Mucosa of descending colon (tissue), 3 donors: ENCODE measurements at places on chromosomes 1 and 21. TPM values are rescaled to one million over a fixed set of nuclear protein-coding genes. Genes with fewer than 3 reads are reported as not detected.
A peak's percentile ranks its signal among the peaks of the same experiment; 100 is the strongest.

GRCh38 chr1:6041432-6042062, 4.1 kb upstream of the KCNAB2 start:
- DNase-seq, result peak; percentile 55

GRCh38 chr1:217363319-217363718, 267.6 kb downstream of the GPATCH2 start:
- no peak for DNase-seq

Gene HTR6
- total RNA-seq, result not detected

- DNase-seq, result no peak
These were observed 2.1 kb upstream of the PLA2G2C start for GRCh38 chr1:20188455-20188817.

Gene C2CD4D
- 0.61 TPM for total RNA-seq

- DNase-seq, result no peak
These were observed 42.9 kb downstream of the GRIK1 start for GRCh38 chr21:29896884-29897283.
